Activated naive CD4-positive, alpha-beta T cell (primary cell): ENCODE measurements at places on chromosomes 2 and 18.

- DNase-seq: no peak
Measured at GRCh38 chr2:217066510-217067270, 206.8 kb upstream of the TNP1 start.

DNA sequence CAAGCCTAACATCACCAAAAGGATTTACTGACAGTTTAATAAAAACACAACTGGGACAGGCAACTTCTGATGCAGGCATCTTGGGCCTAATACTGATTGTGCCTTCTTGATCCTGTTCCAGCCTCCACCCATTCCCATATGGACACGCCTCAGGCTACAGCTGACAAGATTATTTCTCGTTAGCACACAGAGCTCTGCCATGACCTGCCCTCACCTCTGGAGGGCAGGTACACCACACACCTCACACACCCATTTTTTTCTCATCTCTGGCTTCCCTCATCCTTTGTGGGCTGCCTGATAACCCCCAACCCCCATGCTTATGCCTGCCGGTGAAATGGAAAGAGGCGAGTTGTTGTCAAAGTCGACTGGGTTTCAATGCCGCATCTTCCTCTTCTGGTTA, 147.0 kb downstream of the ANTXR1 start:
- DNase-seq: no peak

GRCh38 chr2:130966775-130967490, 126.3 kb downstream of the FAM168B start:
- no peak for DNase-seq

- DNase-seq: no peak
Measured at GRCh38 chr18:8688816-8689215, 16.5 kb upstream of the MTCL1 start.

GRCh38 chr2:147405651-147406050, 439.2 kb upstream of the ACVR2A start:
- DNase-seq: no peak

DNA sequence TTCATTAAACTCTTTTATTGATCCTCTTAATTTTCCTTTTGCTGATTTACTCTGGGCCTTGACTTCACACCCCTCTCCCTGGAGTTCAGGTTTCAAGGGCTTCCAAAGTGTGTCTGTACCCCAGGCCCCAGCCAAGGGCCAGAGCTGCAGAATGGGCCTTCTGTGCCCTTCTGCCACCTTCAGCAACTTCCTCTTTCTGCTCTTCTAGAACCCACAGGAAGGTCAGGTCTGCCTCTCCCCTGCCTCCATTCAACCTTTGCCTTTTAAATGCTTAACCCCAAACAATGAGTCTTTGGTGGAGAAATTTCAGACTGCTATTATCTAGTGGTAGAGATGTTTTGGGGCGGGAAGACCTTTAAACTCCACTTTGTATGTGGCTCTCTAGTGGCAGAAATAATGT, 63.1 kb downstream of the TSN start:
- DNase-seq: no peak

DNA sequence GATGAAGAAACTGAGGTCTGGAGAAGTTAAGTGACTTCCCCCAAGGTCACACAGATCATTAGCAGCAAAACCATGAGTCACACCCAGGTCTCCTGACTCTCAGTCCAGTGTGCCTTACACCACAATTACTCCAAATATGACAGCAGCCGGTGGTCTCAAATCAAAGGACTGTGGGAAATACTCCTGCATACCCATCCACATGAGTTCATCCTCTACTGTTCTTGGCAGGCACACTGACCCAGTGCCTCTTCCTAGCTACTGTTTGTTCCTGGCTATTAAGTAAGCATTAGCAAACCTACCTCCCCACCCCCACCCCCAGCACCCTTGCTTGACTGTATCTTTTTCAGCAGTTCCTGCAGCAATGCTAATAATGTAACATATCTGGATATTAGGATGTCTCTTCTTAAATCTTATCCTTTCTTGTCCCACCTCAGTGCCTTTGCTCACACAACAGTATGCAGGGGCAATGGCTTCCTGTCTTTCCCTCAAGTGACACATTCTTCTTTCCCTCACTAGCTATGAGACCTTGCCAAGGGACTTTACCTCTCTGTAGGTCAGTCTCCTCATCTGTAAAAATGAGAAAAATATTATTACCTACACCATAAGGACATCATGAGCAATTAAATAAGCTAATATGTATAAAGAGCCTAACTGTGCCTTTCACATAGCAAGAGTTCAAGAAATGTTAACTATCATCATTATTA, 46.2 kb downstream of the FAM98A start:
- DNase-seq: no peak

DNA sequence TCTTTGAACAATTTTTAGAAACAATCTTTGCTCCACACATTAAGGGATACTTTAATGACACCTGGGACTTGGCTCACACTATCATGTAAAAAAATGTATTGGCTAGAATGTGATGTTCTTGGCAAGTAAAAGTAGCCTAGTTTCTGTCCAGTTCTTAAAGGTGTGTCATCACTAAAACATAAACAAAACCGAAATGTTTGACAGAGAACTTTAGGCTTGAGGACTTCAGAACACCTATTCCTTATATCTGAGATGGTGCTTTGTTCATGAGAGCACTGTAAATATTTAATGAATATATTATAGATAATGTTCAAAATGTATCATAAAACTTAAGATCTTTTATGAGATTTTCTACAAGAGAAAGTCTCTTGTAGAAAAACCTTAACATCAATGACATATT, 19.8 kb upstream of the HNRNPA3 start:
- DNase-seq: no peak

GRCh38 chr2:64036034-64036705, 16.9 kb upstream of the VPS54 start:
- DNase-seq: no peak

DNA sequence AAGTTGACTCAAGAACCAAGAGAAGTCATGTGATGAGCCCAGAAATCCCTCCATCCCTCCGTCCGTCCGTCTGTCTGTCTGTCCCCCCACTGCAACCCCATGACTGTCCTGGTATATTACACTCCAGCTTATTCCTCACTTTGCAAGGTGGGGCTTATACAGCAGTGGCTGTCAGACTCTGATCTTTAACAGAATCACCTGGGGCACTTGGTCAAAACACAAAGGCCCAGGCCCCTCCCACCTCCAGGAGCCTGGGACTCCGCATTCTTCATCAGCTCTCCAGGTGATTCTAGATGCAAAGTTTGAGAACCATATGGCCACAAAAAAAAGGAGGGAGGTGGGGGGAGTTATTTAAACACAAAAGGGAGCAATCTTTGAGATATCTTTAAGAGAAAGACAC, 61.4 kb downstream of the MYO5B start:
- no peak for DNase-seq

DNA sequence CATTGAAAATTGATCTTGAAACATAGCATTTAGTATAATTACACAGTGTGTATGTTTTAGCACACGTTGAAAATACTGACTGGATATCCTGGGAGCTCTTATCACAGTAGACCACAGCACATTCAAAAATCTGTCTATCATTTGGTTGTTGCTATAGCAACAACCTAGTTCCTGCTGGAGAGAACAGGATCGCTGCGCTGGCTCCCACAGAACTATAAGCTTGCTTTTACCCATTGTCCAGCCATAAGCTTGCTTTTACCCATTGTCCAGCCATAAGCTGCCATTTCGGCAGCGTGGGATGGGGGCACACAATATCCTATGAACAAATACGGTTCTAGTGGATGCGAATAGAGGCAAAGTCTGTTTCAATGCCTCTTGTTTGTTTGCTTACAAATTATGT, 70.4 kb upstream of the ST6GAL2 start:
- no peak for DNase-seq

GRCh38 chr2:218536804-218537494, 31.2 kb downstream of the USP37 start:
- DNase-seq: no peak

DNA sequence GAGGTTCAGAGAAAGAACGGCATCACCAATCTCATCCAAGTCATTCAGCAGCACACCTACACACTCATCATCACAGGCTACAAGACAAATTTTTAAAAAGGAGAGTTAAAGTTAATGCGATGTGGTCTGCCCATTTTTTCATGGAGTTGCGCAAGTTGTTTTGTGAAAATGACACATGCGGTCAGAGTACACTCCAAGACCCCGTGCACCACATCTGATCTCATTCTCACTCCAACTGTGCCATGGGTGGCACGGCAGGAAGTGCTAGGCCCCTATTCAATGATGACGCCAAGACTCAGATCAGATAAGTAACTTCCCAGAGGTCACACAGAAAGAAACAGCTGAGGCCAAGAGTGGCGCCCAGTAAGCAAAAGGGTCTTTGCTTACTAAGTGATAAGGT, 119.8 kb downstream of the LAMA1 start:
- no peak for DNase-seq

GRCh38 chr2:136226903-136227302, 109.0 kb upstream of the CXCR4 start:
- DNase-seq: no peak

DNA sequence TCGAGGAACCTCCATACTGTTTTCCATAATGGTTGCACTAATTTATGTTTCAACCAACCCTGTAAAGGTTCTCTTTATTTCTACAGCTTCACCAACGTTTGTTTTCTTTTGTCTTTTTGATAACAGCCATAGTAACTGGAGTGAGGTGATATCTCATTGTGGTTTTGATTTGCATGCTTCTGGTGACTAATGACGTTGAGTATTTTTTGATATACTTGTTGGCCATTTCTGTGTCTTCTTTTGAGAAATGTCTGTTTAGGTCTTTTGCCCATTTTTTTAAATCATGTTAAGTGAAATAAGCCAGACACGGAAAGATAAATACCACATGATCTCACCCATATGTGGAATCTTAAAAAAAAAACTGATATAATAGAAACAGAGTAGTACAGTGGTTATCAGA, 74.8 kb upstream of the SMIM21 start:
- no peak for DNase-seq

- no peak for DNase-seq
Measured at GRCh38 chr2:232880764-232881351, 10.8 kb downstream of the SNORC start.

- DNase-seq: no peak
Measured at GRCh38 chr2:231294571-231295362, 96.3 kb downstream of the ARMC9 start.

- DNase-seq: no peak
Measured at GRCh38 chr2:109408043-109408335, 205.8 kb downstream of the SEPTIN10 start.

DNA sequence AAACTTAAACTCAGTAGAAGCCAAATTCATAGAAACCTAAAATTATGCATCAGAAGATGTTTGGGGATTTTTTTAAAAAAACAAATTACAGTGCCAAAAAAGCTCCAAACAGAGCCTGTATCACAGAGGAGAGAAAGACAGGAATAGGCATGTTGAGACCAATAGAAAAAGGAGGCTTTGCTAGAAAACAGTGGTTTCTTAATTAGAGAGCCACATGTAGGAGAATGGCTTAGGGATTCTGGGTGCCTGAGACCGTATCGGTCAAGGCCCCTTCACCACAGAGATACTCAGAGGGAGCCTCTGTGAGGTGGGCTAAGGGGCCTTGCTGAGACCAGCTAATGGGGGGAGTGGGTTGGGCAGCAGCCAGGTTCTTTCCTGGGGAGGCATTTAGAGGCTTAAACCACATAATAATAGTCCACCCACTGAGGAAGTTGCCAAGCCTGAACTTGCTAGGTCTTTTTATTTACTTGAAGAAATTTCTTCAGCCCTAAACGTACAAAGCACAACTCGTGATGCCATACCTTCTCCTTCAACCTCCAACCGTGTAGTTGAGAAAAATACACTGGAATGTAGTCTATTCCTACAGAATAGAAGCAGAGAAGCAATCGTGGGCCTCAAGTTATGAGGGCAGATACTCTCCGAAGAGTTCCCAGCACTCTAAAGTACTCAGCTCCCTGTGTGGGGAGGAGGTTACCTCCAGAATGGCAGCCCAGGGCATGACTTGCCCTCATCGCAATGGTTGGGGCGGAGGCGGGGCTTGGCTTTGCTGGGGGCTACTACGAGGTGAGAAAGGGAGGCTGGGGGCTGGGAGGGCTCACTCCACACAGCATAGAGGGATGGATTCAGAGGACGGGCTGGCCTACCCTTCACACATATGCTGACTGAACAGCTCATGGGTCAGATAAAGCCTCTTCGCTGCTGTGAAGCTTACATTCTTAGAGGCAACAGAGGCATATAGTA, 237.9 kb downstream of the TPGS2 start:
- DNase-seq: no peak

GRCh38 chr2:64807417-64807816, 153.7 kb upstream of the SERTAD2 start:
- no peak for DNase-seq

GRCh38 chr18:24000613-24001490, 13.7 kb upstream of the TTC39C start:
- DNase-seq: no peak

DNA sequence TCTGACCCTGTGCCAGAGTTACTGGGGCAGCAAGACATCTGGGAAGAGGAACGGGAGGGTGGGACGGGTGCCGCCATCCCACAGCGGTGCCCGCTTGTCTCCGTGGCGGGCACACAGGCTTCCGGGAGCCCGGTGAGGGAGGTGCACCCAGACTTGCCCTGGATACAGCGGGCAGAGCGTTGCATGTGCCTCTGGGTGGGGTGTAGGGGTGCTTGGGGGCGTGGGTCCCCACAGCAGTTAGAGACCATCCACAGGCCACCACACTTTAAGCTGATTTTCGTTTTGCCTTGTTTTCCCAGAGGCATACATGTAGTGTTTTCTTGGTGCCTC, 45.1 kb downstream of the SH3BP4 start:
- DNase-seq: no peak

GRCh38 chr2:239629926-239630617, 229.3 kb upstream of the HDAC4 start:
- no peak for DNase-seq

GRCh38 chr2:132373391-132374135, 43.0 kb upstream of the GPR39 start:
- DNase-seq: no peak

DNA sequence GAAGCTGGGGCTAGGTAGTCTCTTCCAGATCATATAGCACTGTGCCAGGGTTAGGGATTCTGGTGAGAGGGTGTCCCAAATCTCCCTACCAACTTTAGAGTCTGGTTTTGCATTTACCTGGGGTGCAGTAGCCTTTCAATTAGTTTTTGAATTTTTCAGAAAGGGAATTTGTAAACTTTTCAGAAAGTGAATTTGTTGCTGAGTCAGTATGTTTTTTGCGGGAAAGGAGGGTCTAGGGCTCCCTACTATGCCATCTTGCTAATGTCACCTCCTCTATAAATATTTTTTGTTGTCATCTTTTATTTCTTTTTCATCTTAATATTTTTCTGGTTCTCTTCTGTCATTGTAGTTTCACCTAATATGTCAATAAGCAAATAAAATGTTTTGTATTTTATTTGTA, 95.8 kb upstream of the FAM98A start:
- DNase-seq: no peak
